ENCODE measurements at places on chromosomes 7 and 10.

DNA sequence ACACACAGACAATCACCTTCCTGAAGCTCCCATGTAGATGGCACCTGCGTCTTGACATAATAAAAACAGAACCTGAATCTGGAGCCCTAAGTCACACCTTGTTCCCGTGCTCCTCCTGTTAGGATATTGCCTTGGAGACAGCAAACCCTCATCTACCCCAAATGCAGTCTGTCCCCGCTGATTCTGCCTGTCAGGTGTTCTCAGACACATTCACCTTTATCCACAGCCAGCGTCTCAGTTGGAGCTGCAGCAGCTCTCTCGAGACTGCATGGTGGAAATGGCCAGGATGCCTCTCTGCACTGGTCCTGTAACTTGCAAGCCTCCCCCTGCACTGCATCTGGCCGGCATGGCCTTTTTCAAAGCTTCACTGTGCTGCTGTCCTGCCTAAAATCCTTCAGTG, 218.0 kb upstream of the ZNF32 start:
- DNase-seq, result no peak

GRCh38 chr7:55188590-55189138, 169.8 kb downstream of the EGFR start:
- no peak for DNase-seq

DNA sequence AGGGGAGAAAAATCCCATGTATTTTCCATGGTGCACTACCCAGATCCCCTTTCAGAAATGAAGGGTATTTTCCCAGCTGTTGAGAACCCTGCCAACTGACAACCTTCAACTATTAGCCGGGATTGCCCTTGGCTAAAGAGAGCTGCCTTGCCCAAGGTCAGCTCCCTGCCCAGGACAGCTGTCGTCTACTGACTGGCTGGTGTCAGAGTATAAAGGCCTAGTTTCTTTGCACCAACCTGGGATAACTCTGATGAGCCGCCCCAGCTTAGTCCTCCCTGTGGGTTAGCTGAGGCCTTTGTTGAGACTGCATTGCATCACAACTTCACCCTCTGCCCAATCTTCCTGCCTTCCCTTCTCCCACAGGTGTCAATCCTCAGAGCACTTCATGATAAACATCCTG, 147.2 kb upstream of the RHEB start:
- no peak for DNase-seq

- no peak for DNase-seq
These were observed 8.9 kb downstream of the ANKMY2 start for GRCh38 chr7:16636555-16637101.

GRCh38 chr7:121832347-121832746, 40.6 kb upstream of the PTPRZ1 start:
- DNase-seq, result no peak

- DNase-seq, result no peak
These were observed 108.7 kb upstream of the DPP6 start for GRCh38 chr7:153943457-153943856.

DNA sequence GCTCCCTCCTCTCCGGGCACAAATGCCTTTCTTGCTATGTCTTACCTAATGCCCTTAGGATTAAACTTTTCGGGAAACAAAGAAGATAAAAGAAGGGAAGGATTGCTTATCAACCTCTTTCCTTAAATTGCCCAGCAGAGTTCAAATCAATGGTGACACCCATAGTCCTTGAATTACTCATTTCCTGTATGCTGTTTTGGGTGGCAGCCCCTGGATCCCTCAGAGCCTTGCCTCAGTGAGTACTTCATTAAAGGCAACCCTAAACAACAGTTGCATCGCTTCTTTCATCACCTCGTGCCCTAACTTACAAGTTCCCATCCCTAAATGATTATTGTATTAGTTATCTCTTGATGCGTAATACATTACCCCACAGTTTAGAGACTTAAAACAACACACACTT, 31.6 kb upstream of the WAPL start:
- no peak for DNase-seq

DNA sequence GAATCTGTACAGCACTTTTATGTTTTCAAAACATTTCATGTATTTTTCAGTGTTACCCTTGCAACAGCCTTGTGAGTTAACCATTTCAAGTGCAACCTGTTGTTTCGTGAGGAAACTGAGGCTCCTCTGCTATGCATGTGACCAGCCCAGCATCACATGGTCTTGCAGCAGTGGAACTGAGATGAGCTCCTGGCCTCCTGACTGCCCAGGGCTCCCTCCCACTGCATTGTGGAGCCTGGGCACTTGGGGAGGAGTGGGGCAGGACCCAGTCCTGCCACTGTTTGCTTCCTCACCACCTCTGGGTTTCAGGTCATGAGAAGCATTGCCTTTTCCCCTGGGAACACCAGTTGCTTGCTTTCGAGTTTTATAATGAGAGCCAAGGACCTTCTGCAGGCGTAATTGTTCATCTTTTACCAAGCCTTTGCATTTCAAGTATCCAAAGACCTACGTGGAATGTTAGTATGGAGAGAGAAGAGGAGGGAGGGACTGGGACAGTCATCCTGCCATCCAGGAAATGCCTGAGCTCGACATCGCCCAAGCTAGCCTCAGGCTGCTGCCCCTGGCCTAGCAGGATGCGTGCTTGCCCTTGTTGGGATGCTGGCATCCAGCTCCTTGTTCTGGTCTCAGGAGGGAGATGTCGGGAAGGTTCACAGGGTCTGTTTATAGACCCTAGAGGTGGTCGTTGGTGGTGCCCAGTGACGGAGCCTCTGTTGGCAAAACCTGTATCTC, 32.3 kb upstream of the BHLHA15 start:
- no peak for DNase-seq

GRCh38 chr7:3029138-3029537, 14.5 kb downstream of the CARD11 start:
- DNase-seq, result no peak

DNA sequence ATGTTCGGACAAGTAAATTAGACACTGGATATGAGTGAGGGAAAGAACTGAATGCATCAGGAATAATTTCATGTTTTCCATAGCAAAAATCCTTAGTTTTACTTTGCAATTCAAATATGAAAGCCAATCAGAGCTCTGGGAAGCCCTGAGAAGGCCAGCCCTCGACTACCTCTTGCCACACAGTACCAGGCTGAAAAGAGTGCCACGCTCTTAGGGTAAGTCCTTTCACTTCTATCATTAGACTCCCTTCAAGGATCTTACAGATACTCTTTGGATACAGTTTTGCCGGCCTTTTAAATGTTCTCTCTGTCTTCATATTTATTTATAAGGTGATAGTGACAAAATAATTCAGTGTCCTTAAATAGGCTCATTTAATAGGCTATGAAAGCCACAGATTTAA, 1.9 kb downstream of the COBL start:
- no peak for DNase-seq

DNA sequence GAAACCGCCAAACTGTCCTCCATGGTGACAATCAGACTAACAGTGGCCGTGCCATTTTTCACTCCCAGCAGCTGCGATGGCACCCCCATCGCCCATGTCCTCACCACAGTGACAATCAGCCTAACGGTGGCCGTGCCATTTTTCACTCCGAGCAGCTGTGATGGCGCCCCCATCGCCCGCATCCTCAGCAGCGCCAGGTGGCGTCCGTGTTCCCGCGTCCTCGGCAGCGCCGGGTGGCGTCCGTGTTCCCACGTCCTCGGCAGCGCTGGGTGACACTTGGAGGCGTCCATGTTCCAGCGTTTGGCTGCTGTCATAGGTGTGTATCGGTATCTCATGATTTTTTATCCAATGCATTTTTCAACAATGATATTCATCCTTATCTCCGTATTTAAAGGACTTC, 267.3 kb downstream of the PTPRN2 start:
- DNase-seq, result no peak

DNA sequence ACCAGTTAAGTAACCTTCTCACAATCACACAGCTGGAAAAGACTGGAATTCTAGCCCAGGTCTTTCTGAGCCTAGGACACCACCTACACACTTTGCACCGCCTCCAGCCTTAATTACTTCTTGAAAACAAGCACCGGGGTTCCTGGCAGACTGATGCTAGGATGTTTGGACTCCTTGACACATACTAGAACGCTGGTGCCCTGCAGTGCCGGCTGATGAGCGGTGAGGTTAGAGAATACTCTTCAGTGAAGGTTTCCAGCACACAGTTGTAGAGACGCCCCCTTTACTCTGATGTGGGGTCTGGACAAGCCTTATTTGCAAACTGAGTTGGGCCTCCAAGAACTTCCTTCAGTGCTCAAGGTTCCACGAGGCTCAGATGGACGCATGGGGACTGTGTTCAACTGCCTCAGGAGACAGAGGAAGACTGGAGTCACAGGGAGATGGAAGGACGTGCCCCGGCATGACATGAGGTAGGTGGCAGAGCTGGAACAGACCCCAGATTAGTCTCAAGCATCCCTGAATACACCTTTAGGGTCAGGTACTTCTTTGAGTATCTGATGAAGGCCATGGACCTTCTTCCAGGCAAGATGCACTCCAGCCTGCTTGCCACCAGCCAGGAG, 89.6 kb downstream of the COBL start:
- no peak for DNase-seq

DNA sequence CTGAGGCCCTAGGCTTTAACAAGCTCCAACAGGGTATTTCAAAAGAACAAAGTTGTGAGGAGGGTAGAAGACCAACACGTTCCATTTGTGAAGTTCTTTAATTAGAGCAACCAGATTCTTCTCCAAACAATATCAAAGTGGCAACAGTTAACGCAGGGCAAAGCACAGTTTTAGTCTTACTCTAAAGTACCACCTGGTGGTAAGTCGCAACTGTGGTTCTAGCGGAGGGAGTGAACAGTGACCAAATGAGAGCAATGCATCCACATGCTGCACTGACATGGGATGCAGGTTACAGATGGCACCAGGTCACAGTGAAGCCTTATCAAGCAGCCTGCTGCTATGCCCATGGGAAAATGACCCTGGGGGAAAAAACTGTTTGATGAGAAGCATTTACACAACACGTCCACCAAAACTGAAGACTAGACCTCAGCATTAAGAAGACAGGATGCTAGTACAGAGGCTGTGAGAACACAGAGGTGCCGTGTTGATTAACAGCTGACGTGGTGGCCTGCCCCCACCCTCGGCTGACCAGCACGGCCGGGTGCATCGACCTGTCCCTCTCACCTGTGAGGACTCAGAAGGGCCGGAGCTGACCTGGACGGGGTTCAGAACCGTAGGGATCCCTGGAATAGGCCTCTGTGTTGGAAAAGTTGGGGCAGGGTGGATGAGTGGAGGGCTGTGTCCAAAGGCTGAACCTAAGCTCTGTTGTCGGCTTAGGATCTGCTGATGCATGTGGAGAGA, 211.2 kb downstream of the GLI3 start:
- no peak for DNase-seq

GRCh38 chr7:14425559-14425958, 436.1 kb upstream of the ETV1 start:
- DNase-seq, result no peak

GRCh38 chr10:44731283-44731682, 179.9 kb upstream of the TMEM72 start:
- DNase-seq, result no peak

DNA sequence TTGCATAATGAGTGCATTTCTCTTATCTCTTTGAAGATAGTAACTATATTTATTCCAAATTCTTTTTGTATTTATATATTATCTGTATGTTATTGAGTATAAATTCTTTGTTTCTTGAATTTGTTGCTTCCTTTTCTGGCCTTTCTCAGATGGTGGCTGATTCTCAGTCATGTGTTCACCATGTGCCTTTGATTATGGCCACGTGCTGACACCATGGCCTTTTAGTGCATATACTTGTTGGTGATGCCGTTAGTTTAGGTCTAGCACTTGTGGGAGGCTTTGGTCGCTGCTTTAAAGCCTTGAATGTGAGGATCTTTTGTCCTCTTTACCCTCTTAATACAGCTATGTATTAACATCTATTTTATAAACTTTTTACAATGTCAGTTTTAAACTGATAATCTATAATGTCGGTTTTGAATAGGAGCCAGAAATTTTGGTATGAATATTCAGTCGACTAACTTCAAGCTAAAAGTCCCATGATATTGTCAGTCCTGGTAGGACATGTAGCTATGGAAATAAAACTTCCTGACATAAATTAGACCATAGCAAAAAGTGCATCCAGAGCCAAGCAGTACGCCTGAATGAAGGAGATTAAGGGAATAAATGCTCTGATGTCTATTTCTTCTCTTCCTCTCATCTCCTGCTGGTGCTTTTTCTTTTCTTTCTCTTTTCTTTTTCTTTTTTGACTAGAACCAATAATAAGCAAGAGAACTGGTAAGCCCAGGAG, 130.3 kb downstream of the GNAI1 start:
- no peak for DNase-seq

DNA sequence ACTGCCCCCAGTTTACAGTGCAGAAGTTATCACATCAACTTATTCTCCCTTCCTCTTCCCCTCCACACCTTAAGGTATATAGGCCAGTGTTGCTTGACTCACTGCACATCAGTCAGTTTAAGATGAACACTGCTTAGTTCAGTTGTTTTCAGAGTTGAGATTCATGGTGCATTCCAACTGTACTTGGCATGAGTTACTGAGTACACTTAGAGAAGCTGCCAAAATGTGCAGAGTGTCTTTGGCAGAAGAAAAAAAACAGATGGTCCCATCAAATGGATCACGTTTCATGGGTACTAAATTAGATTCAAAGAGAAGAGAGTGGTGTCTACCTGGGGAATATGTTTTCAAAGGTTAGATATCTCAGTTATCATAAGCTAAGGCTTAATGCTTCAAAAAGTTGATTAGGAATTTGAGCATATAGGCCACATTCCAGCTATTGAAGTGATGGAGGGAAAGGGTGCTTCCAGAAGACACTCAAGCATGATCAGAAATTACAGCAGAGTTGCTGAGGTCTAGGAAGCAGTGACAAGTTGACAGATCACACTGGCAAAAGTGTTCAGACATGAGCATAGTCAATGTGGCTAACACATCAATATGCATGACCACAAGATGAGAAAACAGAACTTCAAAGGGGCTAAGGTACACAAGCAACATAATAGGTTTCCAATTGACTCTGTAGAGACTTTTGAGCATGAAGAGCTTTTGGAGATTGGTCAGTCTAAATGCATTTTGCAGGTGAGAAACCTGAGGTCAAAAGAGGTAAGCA, 579.2 kb upstream of the CELF2 start:
- DNase-seq, result no peak

GRCh38 chr7:1377111-1377909, 82.0 kb downstream of the MICALL2 start:
- no peak for DNase-seq

GRCh38 chr7:18997477-18998150, 119.8 kb downstream of the TWIST1 start:
- DNase-seq, result no peak

DNA sequence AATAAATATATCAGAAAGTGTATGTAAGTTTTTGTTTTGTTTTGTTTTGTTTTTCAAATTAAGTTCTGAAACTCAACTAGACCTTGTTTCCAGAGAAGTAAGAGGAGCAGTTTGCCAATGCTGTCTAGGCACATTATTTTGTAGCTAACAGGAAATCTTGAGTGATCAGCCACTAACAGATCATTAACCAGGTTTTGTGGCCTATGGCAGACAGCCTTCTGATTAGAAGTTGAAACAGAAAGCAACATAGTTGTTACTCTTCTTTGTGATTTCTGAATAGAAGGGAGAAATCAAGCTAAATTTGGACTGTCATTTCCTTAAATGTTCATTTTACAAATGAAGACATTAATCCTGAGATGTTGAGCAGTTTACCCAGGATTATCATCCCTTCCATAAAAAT, 142.6 kb downstream of the PLXDC2 start:
- no peak for DNase-seq
